Stimulated activated CD4-positive, alpha-beta T cell treated with anti-CD3 and anti-CD28 coated beads, TNF-alpha, amount 100 ng/mL, for 4 hours (primary cell): ENCODE measurements at places on chromosomes 6 and 20.

DNA sequence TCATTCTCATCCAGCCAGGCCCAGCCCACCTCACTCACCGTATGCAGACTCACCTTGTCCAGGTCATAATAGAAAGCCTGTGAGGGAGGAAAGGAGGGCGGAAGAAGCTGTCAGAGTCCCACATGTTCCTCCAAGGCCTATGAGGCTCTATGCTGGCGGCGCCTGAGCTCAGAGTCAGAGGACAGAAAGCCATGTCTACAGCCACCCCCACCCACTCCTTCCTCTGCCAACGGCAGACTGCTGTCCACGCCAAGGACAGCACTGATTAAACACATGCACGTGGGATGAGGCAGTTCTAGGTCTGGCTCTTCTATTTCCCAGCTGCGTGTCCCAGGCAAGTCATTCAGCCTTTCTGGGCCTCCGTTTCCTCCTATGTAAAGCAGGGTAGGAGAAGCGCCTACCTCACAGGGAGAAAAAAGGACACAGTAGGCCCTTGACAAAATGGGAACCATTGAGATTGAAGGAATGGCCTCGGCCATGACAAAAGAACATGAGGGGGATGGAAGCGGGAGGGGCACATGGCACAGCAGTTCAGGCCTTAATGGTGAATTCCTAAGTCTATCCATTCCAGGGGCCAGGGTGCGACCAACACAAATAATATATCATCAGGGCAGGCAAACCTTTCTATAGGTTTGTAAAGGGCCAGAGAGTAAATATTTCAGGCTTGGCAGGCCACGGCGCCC, 80.1 kb downstream of the RIPOR3 start:
- no peak for DNase-seq

- no peak for DNase-seq
Measured at GRCh38 chr6:32794510-32794909, 22.3 kb downstream of the HLA-DOB start.

DNA sequence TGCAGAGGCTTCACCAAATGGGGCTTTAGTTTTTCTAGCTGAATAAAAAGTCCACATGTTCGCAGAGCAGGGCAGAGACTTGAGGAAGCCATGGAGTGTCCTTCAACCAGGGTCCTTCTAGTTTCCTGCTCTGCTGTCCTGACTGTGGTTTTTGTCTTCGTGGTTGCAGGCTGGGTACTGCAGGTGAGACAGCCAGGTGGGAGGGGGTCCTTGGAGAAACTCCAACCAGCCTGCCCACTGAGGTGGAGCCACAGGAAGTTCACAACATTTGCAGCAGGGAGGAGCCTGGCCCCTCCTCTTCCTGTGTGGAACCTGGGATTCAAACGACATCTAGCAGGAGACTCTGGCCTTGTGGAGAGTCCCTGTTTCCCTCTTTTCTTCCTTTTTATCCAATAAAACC, 68.8 kb upstream of the MYLIP start:
- no peak for DNase-seq

GRCh38 chr6:67897998-67898607, 737.0 kb upstream of the ADGRB3 start:
- no peak for DNase-seq

- DNase-seq = no peak
Measured at GRCh38 chr20:56513161-56514150, 11.1 kb upstream of the FAM209A start.

- no peak for DNase-seq
Measured at GRCh38 chr6:52594221-52594620, 17.4 kb upstream of the TRAM2 start.

DNA sequence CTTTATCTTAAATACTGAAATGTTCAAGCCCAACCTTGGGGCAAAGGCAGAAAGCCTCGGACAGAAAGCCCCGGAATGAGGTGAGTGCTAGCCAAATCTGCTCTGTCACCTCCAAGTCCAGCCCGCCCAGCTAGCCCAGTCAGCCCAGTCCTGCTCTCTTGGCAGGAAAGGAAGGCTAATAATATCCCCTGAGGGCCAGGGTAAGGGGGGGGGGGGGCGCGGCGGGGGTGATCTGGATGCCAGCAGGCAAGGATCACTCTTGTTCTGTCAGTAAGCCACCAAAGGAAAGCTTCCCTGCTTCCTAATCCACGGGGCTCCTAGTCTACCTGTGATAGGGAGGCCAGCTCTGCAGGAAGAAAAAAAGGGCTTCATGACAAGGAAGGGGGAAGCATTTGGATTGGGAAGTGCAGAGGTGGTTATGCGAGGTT, 1.1 kb downstream of the NDRG3 start:
- DNase-seq = no peak

- no peak for DNase-seq
Measured at GRCh38 chr20:4962241-4962855, 39.0 kb downstream of the SLC23A2 start.

GRCh38 chr6:25844518-25844917, 12.7 kb upstream of the SLC17A1 start:
- DNase-seq = no peak

DNA sequence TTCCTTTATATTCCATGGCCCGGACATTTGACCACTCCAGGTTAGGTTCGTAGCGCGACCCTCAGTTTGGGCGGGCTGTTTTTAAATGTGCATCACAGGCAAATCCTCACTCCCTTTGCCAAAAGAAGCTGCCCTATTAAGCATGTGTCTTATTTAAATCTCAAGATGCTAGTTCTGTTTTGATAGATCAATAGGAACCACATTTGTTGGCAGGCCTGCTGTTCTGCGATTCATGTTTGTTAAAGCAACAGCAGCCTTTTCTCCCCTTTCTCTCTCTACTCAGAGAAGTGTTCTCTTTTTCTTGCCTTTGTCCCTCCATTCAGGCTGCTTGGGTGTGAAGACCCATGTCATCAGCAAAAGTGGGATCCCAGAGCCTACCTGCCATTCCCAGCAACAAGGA, 212.0 kb upstream of the SSTR4 start:
- no peak for DNase-seq

- no peak for DNase-seq
Measured at GRCh38 chr6:33144373-33144772, 47.9 kb downstream of the COL11A2 start.

- DNase-seq = no peak
Measured at GRCh38 chr6:12066297-12066696, 54.2 kb downstream of the HIVEP1 start.

- DNase-seq = no peak
Measured at GRCh38 chr20:50868509-50869495, 62.4 kb downstream of the ADNP start.

DNA sequence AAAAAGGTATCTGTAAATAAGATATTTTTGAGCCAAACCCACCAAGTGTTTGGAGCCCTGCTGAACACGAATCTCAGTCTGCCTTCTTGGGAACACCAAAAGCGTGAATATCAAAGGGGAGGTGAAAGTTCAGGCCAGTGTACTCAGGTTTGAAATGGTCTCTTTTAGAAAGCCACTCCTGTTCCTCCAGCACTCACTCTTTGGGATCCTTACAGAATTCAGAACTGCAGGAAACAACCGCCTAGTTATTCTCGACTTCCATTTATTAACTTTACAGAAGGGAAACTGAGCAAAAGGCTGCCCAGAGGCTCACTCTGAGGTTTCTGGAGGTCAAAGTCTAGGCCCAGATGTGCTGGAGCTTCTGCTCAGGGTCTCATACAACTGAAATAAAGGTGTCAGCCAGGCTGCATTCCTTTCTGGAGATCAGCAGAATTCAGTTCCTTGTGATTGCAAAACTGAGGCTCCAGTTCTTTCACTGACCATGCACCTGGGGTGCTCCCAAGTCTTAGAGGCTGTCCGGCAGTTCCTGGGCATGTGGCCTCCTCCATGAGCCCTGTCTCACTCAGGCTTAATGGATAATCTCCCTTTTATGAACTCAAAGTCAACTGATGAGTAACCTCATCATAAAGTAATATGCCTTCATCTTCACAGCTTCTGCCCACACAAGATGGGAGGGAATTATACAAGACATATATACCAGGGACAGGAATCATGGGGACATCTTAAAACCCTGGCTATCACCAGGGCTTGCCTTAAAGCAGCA, 65.5 kb upstream of the TNFAIP3 start:
- no peak for DNase-seq

- DNase-seq = no peak
Measured at GRCh38 chr6:22413681-22414311, 117.0 kb upstream of the PRL start.

DNA sequence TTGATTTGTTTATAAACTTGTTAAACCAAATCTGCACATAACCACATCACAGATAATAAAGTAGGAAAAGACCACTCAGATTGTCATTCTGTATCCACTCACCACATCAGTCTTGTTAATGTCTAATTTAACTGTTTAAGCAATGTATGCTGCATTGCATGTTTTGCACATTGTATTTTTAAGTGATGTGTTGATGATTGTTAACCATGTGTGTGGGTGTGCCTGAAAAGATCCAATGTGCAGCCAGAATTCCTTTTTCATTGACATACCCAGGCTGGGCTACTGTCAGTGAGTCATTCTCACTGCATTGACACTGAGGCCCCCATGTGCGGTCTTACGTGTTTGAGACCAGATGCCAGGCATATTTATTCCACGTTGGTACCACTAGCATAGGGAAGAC, 167.3 kb downstream of the TRMT11 start:
- DNase-seq = no peak

GRCh38 chr20:20897145-20897544, 184.7 kb upstream of the RALGAPA2 start:
- DNase-seq = no peak

GRCh38 chr6:121187833-121188200, 146.5 kb downstream of the TBC1D32 start:
- no peak for DNase-seq

DNA sequence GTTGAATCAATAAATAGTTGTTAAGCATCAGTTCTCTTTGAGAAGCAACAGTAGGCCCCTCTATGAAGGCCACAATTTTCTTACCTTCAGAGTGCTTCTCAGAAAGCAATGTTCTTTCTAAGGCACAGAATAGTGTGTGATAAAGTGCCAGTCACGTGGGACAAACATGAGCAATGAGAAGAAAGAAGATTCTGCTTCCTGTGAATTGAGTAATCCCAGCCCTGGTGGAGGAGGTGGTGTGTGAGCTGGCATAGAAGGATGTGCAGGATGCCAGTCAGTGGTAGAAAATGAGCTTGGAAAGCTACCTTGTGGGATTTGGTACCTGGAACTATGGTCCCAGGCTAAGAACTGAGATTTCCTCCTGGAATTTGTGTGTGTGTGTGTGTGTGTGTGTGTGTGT, 21.7 kb downstream of the KIZ start:
- DNase-seq = no peak

DNA sequence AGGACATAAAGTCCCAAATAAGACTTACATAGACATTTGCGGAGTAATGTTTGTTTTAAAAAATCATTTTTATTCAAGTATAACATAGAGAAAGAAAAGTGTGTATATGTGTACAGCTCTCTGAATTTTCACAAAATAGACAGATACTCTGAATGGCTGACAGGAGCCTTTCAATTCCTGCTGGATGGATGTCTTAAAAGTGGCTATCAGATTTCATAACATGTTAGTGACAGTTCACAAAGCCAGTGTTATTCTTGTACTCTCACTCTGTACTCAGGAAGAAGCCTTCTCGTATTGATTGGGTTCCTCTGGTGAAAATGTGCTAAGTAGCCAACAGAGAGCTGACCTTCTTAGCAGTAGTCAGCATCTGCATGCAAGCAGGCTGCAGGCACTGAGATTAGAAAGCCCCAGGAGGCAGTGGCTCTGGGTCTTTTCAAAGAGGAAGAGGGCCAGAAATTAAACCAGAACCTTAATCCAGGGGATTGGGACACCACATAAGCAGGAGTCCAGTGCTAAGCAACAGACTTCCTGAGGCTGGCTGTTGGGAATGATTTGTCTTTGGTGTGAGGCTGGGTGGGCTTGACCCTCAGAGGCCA, 19.7 kb downstream of the SLC17A4 start:
- DNase-seq = no peak

DNA sequence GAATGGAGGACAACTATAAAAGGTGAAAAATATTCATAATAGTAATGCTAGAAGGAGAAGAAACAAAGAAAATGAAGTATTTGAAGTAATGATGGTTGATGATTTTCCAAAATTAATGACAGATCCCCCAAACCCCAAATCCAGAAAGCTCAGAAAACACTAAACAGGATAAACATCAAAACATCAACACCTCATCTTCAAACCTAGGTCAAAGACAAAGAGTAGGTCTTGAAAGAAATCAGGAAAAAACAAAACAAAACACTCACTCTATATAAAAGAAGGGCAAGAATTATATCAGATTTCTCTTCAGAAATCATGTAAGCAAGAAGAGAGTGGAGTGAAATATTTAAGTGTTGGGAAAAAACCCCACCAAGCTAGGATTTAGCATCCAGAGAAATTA, 38.7 kb downstream of the RANBP9 start:
- DNase-seq = no peak

DNA sequence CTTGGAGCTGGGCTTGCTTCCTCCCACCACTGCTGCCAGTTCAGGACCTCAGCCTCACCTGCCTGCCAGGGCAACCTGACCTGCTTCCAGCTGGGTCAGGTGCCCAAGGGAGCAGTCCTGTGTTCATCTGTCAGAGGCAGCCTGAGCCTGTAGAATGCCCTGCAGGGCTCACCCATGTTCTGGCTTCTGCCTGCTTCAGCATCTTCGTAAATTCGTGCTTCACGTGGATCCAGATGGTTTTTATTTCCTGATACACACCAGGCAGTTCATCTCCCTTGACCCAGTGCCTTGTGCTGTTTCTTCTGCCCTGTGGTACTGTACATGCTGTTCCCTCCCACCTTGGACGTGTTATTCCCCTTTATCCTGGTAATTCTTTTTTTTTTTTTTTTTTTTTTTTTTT, 50.2 kb downstream of the ARID1B start:
- DNase-seq = no peak
